ENCODE measurements at places on chromosomes 11 and 22.

GRCh38 chr11:125171974-125172373, 7.4 kb downstream of the PKNOX2 start:
- DNase-seq = no peak

DNA sequence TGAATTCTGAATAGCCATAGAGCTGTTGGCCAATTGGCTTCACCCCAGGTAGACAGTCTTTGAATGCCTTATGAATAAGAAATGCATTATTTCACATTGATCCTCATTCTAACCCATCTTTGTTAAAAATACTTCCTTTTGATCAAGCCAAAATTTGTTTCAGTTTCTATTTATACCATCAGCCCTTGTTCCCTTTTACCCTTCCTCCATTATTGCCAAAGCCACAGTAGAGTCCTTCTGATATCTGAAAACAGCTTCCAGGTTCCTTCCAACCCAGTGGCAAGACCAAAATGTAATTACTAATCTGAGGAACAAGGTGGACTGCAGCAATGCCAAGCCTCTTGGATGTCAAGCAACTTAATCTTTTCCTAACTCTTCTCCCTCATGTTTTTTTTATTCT, 458.8 kb downstream of the BUD13 start:
- DNase-seq = no peak

- no peak for DNase-seq
These were observed 9.5 kb upstream of the OSBP2 start for GRCh38 chr22:30685178-30685577.

DNA sequence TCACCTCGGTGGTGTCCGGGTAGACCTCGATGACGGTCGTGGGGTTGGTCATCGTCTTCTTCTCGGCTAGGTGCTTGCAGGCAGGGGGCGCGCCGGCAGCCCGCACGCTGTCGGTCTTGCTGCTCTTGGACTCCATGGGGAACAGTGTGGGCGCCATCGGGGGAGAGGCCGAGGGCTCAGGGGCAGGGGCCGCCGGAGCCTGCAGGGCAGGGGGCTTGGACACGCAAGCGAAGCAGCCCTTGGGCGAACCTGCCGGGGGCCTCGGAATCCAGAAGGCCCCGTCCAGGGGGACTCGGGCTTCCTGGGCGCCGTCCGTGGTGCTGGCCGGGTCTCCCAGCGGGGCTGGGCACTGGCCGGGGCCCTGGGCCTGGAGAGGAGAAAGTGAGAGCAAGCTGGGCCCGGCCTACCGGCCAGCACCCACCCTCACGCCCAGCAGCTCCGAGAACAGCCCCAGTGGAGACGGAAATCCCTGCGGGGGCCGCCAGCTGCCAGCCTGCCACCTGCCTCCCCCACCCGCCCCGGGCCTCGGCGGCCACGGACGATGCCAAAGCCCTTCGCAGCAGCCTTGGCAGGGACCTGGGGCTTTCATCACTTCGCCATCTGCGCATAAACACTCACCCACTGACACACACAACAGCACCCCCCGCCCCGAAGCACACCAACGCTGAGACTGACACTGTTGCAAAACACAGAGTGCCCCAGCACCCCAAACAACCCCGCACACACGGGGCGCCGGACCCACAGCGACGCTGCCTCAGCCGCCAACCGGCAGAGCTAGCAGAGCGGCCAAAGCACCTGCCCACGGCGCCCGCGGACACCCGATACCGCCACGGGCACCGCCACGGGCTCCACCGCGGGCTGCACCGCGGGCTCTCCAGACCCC, 2.4 kb downstream of the IFITM10 start:
- no peak for DNase-seq

- no peak for DNase-seq
These were observed 7.3 kb downstream of the SART1 start for GRCh38 chr11:65968600-65969482.

DNA sequence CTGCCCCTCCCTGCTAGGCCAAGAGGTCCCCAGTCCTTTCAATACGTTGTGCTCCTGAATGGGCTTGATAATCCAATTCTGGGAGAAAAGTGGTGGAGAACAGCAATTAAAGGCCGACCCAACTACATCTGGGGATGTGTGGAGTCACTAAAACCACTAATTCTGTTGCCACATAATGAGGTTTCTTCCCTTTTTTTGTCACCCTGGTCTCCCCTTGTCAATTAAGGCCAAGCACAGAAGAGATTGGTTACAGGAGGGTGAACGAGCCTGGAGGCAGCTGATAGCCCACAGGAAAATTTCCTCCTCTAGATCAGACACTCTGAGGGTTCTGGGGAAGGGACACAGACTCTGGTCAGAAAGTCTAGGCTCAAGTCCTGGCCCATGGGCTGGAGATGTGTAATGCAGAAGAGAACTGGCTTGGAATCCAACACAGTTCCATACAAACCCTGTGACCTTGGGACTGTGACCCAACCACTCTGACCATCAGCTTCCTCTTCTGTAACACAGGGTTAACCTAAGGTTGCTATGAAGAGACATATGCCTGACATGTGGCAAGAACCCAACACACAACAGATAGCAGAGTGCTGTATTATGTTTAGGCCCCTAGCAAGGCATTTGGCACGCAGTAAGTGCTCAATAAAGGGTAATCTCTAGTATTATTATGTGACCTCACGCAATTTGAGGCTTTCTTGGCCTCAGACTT, 146.4 kb downstream of the CHST1 start:
- DNase-seq = no peak

- DNase-seq = no peak
These were observed 34.3 kb downstream of the NCAM1 start for GRCh38 chr11:112995423-112996090.

DNA sequence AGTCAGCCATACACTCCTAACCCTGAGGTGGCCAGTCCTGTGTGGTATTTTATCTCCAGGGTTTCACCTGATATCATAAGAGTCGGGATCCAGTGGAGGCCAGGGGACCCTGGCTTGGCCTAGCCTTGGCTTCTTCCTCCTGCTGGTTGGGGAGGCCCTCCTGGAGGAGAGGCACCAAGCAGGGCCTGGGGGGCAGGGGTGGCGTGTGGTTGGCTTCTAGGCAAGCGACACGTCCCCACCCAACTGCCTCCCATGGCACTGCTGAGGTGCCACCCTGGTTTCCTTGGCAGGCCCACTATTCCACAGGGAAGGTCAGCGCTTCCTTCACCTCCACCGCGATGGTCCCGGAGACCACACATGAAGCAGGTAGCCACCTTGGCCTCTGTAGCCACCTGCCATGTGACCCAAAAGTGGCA, 20.4 kb downstream of the PPIL2 start:
- no peak for DNase-seq

Data from urothelium cell line (cell line).